ENCODE measurements at places on chromosomes 2 and 18.

GRCh38 chr2:140657657-140658056 lies 1473.2 kb downstream of the LRP1B start:
- DNase-seq, result no peak

DNA sequence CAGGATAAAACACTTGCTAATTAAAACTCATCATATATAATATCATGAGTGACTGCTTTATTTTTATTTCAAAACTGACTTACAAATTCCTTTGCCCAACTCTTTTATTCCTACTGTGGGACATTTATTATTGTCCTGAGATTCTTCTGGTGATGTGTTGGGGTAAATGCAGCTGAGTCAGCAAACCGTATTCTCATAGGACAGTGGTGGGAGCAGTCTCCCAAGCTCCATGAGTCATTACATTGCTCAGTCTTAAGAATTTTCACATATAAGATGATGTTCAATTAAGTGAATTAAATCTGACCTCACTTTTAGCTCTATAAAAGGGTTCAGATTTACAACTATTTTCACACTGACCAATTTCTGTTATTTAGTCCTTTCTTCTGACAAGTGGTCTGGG lies 1530.7 kb downstream of the LRP1B start:
- no peak for DNase-seq

GRCh38 chr2:219638948-219639755 lies 11.7 kb downstream of the SLC4A3 start:
- DNase-seq, result no peak

GRCh38 chr2:27798948-27799645 lies 27.6 kb downstream of the MRPL33 start:
- DNase-seq, result no peak

- no peak for DNase-seq
These were observed 329.6 kb upstream of the ID2 start for GRCh38 chr2:8352296-8352695.

DNA sequence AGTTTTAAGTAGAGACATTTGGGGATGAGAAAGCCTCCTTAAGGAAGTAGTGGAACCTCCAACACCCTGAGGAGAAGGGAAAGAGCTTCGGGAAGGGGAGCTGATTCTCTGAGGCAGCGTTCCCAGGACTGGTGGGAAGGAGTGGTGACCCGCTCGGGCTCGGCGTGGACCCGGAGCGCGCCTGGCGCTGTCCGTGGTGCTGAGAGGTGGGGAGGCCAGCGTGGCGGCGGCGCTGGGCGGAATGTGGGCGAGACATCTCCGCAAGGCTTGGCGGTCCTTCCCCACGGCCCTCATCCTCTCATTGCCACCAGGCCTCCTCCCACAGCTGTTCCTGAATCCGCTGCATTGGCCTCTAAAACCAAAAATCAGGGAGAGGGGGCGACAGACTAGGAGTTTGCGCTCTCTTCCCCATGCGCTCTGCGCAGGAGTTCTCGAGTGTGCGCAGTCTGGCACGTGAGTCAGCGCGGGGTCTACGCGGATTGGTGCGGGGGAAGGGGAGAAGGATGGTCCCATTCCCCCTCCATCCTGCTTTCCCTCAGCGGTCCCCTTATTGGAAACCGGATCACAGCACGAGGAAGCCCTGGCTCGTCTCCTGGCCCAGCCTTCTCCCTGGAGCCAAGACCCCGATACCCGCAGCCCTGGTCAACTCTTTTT lies 857 bp downstream of the RESP18 start:
- DNase-seq, result peak; percentile 71
